GM12892 (cell line): ENCODE measurements at places on chromosomes 3 and 15.
A peak's percentile ranks its signal among the peaks of the same experiment; 100 is the strongest.

DNA sequence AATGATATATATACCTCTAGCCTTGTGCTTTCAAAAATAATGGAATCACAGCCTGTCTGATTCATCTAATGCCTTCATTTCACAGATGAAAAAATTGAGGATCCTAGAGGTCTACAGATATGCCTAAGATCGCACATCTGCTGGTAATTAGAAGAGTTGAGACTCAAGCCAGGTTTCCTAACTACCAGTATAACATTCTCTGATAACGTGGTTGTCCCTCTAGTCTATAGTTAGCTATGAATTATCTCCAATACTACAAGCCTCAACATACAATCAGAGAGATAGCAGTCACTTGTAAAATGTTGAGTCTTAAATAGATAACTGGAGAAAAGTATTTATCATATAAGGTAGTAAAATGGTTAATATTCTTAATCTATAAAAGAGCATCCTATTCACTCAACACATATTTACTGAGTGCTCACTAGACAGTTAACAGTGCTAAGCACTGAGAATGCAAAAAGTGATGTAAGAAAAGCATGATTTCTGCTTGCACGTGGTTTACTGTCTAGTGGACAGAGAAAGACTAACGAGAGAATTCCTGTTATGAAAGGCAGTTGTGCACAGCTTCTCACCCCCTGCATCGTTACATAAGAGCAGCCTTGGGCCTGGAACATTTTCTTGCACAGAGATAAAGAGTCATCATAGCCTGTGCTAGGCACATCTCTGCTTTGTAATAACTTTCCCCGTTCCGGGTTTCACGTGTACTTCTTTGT lies 4.9 kb upstream of the ENTPD3 start:
- DNase-seq = no peak

DNA sequence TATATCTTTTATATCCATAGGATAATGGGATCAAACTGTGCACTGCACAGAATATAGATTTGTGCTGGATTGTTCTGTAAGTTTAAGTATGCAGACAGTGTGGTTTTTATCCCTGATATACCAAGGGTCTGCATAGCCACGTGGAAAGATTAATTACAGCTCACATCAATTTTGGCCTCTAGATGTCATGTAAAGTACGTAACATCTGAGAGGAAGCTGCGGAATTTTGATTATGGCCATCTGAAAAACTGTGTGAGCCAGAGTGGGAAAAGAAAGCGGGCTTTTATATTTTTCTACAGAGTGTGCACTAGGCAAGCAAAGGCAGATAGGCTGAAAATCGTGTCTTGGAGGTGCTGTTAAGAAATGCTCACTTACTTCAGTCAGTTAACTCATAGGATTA lies 562.7 kb downstream of the GBE1 start:
- no peak for DNase-seq

- DNase-seq = no peak
These were observed 106.5 kb downstream of the LIPC start for GRCh38 chr15:58538225-58538727.

DNA sequence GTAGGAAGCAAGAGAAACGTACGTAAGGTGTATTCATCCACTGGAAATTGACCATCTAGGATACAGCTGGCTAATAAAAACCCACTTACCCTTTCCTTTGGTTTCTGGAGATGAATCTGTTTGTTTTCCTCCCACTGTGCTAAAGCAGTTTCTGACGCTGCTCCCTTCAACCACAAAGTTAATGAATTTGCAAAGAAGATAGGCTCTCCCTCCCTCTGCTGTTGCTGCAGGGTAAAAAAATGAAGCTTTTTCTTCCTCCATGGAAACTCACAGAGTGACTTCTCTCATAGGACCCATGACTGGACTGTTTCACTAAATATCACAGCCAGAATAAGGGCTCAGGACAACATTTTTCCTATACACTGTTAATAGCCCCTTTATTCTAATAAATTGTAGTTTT lies 172.1 kb upstream of the LRRN1 start:
- DNase-seq = no peak

- DNase-seq = no peak
These were observed 10.6 kb upstream of the OXSR1 start for GRCh38 chr3:38154625-38155255.

DNA sequence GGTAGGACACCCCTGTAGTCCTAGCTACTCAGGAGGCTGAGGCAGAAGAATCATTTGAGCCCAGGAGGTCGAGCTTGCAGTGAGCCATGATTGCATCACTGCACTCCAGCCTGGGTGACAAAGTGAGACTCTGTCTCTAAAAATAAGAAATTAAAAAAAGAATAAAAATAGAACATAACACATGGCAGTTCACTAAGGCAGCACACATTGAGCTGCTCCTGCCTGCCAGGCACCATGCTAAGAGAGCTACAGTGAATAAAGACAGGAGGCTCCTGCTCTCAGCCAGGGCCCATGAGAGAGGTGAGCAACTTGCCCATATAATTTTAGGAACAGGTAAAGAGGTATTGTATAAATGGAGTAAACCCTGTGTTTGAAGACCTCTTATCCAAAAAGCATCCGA lies 54.3 kb downstream of the EBLN2 start:
- DNase-seq = no peak

GRCh38 chr15:77715051-77715450 lies 82.3 kb upstream of the LINGO1 start:
- DNase-seq = no peak

DNA sequence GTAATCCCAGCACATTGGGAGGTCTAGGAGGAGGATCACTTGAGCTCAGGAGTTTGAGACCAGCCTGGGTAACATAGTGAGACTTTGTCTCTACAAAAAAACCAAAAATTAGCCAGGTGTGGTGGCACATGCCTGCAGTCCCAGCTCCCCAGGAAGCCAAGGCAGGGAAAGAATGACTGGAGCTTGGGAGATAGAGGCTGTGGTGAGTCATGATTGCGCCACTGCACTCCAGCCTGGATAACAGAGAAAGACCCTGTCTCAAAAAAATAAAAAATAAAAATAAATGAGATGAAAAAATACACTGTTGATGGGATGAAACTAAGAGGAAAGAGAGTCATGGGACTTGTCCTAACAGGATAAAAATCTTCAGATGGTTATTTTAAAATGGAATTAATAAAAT lies 137.6 kb downstream of the IMPG2 start:
- DNase-seq = no peak

DNA sequence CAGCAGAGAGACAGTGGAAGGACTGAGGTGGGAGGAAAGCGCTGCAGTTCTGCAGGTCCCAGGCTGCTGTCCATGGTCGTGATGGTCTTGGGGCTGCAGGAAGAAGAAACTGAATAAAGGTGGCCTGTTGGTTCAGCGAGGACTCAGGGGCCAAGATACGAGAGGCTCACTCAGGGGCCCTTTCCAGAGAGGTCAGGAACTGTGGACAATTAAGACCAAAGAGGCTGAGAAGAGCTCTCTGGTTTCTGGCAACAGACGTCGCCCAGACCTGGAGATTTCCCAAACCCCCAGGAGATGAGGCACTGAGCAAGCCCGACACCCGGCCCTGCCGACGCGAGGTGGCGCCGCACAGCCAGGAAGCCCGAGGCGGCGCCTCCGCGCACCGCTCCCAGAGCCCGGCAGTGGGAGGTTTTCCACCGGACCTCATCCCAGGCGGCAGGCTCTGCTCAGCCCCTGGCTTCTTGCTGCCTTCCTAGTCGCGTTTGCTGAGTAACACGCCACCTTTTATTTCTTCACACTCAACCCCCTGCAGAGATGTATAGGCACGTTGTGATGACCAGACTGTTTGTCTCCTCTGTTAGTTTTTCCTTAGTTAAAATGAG lies 56.4 kb upstream of the ARRDC4 start:
- peak; percentile 9 for DNase-seq

GRCh38 chr3:44048196-44048924 lies 193.3 kb upstream of the TOPAZ1 start:
- no peak for DNase-seq

DNA sequence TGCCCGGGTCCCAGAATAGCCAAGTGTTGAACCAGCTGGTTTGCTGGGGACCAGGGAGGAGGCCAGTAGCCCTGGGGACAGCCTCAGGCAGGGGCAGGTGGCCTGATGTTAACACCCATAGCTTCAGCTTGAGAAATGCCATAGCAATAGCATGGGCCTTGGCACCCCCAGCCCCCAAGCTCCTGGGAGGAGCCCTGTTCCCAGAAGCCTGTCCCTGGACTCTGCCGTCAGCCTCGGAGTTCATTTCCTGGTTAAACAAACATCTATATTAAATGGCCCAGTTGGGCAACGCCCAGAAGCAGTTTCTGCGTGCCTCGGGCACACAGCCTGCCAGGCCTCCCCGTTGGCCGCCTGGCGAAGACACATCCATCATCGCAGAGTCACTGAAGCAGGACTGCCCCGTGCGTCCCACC lies 58.2 kb downstream of the FGD5 start:
- no peak for DNase-seq

GRCh38 chr3:46466273-46466672 lies 1.6 kb upstream of the LTF start:
- DNase-seq = no peak

DNA sequence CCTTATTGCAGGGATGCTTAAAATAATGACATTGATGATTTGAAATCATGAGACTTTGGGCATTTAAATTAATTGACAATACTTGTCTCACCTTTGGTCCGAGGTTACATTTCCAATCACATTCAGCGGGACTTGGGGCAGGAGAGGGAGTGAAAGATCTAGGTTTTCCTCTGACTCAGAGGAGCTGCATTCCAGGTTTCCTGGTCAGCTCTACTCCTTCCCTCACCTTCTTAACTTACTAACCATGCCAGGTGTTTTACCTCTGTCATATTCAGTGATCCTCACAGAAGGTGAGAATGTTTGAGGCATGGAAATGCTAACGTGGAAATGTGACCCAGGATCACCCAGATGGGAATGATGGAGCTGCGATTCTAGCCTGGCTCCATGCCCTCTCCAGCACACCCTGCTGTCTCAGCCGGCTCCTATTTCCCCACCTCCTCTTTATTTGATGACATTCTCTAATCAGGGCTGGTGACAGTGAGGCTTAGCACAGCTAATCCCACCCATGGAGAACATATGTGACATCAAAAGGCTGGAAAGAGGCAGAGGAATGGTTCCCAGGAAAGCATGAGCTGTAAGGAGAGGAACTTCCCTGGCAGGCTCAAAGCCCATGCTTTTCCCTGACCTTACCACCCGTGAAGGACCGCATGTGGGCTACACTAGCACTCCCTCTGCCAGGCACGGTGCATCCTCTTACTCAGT lies 38.7 kb downstream of the THSD4 start:
- DNase-seq = no peak

DNA sequence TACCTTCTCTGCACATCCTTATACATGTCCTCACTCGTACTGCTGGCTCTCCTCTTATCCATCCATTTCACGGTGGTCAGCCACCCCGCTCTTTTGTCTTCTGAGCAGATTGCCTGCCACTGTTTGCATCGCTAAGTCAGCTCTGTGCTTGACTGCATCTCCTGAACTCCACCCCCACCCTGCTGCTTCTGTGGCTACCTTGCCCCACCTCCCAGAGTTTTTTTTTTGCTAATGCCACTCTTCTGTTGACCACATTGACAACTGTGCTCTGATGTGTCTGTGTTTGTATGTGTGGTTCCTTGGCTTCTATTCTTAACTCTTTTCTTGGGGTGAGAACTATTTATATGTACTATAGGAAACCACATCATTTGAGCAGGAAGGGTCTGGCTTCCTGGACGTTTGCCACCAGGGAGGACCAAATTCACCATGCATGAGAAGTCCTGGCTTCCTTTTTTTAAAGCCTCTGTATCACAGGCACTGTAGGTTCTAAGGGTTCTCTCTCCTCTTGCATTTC lies 12.8 kb upstream of the MTMR10 start:
- DNase-seq = no peak

DNA sequence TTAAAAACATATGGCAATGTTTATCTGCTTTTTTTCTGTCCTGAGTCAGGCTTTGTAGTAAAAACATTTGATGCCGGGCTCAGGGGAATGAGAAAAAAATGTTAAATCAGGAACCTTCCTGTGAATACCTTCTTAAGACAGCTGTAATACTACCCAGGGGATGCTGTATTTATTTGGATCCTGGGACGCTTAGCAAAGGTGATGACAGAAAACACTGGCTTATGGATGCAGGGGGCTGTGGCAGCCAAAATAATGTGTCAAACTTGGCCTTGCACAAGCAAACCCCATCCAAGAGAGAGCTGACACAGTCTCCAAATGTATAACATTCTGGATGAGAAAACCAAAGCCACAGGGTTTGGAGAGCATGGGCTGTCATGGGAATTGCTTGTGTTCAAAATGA lies 438.2 kb upstream of the PROK2 start:
- DNase-seq = no peak

GRCh38 chr15:69513986-69514385 lies 61.4 kb downstream of the RPLP1 start:
- DNase-seq = no peak

- no peak for DNase-seq
These were observed 17.6 kb downstream of the DAZL start for GRCh38 chr3:16587681-16588060.

- DNase-seq = peak; percentile 73
These were observed 45.6 kb upstream of the CSPG4 start for GRCh38 chr15:75758071-75758872.
